Epithelial cell of prostate (primary cell): ENCODE measurements at places on chromosomes 16 and 17.

DNA sequence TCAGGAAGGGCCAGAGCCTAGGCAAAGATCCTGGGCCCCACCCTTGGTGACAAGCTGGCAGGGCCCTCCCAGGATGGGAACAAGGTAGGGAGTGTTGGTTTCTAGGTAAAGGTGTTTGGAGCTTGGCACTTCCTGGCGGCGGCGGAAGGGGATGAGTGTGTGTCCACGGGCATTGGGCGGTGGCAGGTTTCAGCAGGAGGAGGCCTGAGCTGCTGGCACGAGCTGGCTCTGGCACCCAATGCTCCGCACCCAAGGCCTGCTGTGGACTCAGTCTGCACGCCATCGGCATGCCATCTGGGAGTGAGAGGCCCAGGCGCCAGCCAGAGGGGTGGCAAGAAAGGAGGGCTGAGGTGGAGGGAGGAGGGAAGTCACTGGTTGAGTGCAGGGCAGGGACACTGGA lies 46.9 kb upstream of the TAC4 start:
- DNase-seq: peak; percentile 27

GRCh38 chr16:52787709-52788108 lies 240.8 kb upstream of the TOX3 start:
- DNase-seq: no peak

DNA sequence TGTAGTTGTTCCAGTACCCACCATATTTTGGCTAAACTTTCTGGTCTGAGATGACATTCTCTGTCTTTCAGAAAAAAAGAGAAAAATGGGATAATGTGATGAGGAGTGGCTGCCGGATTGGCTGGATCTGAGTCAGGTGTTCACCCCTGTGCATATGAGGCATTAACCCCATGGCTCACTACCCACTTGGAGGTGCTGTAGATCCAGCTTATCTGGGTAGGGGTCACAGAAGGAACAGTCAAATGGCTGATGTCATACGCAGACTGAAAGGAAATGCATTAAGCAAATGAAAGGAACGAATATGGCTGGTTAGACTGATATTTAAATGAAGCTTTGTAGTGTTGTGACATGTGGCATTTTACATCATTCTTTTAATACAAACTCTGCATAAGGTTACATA lies 17.3 kb downstream of the MAP2K6 start:
- no peak for DNase-seq

DNA sequence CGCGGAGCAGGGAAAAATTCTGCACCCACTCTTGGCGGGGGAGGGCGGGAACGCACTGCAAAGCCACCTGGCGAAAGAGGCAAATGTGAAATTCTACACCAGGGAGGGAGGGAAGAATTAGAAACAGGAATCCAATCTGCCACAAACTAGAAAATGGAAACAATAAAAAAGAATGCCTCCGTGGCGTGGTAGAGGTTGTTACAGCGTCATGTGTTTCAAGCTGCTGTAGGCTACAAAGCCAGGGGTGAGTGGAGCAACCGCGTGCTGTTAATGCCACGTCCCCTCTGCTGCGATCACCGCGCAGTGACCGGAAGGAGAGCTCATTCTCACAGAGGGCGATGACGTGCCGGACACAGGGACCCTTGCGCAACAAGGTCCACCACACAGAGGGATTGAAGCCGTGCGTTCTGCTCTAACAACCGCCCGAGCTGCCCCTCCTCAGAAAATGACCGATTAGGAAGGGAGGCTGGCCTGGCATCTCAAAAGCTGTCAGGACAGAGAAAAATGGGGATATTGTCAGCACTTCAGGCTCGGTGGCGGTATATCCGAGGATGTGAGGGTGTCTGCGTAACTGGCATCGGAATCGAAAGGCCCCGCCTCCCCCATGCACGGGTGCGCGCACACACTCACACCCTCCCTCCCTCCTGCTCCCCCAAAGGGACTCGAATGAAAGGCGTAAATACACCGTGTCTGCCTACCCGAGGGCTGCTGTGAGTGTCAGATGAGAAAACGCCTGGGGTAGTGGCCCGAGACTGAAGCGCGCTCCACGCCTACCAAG lies 70.8 kb upstream of the TNRC6C start:
- DNase-seq: no peak

DNA sequence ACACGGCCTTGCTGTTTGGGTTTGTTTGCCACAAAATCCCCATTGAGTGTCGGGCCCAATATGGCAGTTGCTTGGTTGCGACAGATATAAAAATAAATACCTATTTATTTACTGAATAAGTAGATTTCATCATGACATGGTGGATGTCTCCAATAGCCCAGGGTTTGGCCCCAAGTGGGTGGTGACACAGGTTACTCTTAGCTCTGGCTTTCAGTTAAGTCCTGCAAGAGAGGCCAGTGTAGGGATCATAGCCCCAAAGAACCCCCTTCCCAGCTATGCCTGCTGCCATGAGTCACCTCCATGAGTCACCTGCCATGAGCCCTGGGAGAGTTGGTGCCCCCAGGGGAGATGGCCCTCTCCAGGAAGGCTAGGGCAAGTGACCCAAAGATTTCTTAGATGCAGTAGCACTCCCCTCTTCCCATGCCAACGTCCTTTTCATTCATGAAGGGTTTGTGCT lies 78.7 kb upstream of the LGALS9 start:
- no peak for DNase-seq

DNA sequence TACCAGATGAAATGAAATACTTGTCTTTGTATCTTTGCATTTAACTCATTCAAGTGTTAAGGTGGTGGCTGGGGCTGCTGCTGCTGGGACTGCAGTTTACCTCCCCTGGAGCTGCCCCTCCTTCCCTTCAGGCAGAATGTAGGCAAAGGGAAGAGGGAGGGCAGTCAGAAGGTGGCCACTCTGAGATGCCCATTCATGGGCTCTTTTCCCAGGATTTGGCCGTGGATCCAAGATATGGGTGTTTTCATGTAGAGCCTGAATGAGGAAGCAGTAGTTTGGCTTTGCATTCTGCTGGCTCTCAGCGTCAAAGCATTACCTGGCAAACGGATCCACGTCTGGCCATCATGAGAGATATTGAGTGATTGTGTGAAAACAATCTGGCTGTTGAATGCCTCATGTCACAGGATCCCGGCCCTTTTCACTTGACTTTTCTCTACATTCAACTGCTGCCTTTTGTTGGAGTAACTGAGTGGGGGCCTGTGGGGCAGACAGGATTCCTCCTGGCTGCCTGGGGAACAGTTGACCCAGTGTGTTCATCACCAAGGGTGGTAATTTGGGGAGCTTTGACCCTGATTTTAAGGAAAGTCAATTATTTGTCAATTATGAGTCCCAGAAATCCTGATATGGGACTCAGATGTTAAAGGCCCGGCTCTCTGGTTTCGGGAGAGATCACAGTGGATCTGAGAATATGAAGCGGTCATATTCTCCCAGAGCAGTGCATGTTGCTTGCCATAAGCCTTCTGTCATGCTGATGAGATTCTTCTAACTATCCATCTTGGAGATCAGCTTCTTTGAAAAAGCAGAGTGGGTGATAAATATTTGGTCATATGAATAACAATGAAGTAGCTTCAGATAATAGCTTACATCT lies 236.8 kb downstream of the IRX3 start:
- no peak for DNase-seq

- DNase-seq: no peak
Measured at GRCh38 chr16:67154578-67155294, 3.9 kb upstream of the B3GNT9 start.

GRCh38 chr16:82807311-82807710 lies 180.5 kb downstream of the CDH13 start:
- DNase-seq: no peak

DNA sequence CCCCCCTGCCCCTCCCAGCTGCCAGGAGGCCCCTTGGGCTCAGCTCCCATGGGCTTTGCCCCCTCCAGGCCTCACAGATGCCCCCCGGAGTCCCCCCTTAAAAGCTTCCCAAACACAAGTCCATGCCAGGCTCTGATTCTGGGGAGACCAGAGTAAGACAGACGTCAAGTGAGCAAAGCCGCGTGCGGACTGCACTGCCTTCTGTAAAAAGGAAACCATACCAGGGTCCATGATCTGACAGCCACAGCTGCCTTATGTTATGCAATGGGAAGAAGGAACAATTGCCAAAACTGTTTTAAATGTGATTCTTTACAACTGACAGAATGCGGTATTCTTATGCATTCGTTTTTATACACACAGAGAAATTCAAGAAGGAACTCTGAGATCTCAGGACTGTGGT lies 17.9 kb upstream of the HEXD start:
- DNase-seq: no peak

DNA sequence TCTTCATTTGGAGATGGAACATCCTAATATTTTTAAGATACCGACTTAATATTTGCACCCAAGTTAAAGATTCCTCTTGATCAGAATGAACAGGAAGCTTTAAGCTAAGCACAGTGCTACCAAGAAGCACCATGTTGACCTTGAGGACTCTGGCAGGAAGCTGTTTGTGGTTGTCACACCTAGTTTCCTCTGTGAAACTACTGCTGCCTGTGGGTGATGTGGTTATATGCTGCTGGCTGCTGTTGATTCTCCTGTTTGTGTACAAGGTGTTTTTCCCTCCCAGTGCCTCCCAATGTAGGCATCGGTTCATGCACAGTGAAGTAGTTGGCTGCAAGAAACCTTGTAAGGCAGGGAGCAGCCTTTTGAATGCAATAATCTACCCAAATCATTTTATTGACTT lies 23.4 kb downstream of the RBL2 start:
- no peak for DNase-seq

DNA sequence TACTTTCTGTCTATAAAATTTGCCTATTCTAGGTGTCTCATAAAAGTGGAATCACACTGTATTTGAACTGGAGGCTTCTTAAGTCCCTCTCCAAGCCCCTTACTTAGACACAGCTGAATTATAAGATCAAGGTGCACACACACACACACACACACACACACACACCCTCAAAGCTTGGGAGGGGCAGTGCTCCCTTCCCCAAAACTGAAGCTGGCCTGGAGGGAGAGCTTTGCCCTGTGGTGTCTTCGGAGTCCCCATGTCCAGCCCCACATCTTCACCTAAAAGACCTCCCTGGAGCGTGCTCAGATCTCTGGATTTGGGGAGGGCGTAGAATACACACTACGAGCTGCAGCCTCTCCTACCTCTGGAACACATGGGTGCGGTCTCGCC lies 828 bp downstream of the EMP2 start:
- DNase-seq: no peak

GRCh38 chr16:65285128-65286048 lies 163.5 kb upstream of the CDH11 start:
- DNase-seq: no peak

GRCh38 chr16:87963400-87963799 lies 12.2 kb downstream of the BANP start:
- DNase-seq: no peak

DNA sequence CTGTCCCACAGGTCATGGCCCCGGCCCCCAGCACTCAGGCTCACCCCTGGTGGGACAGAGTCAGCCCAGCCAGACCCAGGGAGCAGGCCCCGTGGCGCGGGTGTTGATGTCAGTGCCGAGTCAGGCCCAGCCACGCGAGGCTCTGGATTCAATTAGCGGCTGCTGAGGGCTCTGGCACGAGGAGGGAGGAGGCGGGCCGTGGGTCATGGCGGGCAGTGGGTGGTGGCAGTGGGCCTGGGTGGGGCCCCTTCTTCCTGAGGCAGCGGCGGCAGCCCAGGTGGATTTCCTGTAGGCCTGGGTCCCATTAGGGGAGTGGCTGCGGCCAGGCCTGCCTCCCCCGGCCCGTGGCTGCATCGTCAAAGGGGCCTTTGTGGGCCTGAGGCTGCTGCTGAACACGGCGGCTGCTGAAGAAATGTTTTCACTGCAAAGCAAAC lies 12.9 kb downstream of the VASN start:
- DNase-seq: no peak
